NCI-H1417 (cell line): ENCODE measurements at places on chromosomes 1 and 21.

DNA sequence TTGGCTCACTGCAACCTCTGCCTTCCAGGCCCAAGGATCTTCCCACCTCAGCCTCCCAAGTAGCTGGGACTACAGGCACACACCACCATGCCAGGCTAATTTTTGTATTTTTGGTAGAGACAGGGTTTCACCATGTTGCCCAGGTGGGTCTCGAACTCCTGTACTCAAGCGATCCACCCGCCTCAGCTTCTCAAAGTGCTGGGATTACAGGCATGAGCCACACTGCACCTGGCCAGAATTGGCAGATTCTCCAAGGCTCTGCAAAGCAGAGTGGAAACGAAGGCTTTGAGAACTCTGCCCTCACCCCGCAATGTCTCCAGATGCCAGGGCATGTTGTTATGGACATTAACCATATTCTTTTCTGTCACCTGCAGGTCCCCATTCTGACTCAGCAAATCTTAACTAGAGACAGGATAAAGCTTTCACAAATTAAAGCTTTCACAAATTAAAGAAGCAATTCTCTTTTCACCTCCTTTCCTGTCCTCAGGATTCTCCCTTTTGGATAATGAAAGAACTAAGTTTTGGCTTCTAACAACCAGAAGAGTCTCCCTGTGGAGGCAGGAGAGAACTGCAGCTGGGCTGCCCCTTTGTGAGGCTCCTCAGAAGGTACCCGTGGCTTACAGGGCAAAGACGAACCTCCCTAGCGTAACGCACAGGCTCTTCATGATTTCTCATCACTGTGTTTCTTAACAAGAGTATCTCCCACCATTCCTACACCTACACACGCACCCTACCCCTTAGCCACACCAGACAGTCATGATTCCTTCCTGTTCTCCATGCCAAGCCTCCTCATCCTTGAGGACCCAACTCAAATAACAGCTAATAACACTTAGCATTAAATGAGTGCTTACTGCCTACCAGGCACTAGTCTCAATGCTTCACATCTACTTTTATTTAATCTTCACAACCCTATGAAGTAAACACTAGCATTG, 29.8 kb downstream of the GPA33 start:
- no peak for DNase-seq

DNA sequence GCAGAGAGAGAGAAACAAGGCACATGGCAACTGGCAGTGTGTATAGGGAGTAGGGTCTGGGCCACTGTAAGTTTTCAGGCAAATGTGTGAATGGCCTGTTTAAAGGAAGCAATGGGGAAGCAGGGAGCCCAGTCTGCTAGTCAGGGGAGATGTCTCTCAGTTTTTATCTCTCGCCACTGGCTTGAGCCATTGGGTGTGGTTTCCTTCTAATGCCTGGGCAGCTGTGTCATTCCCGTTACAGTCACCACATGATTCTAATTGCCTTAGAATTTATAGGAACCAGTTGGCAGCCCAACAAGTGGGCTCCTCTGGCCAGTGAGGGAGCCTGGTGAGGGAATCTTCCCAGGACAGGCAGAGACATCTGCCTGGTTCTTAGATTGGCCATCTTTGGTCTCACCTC, 182.4 kb downstream of the DISC1 start:
- no peak for DNase-seq

- DNase-seq = no peak
These were observed 519.2 kb downstream of the KIF26B start for GRCh38 chr1:245673881-245674414.

- no peak for DNase-seq
These were observed 100.1 kb upstream of the C1orf174 start for GRCh38 chr1:3999941-4000735.

DNA sequence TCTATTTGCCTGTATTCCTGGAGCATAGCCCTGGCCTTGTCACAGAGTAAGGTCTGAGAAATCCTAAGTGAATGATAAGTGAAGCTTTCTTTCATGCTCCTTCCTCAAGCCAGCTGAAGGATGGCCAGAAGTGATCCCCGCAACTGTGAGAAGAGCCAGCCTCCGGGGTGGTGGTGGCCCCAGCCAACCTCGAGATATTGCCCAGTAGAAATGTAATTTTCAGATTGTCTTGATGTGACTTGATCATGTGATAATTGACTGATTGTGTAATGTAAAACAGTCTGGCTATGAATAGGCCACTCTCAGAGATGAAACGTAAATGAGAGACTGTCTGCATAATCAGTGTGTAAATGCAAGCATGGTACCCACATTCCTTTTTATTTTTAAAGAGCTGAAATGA, 242.4 kb upstream of the CAMK1G start:
- DNase-seq = no peak

DNA sequence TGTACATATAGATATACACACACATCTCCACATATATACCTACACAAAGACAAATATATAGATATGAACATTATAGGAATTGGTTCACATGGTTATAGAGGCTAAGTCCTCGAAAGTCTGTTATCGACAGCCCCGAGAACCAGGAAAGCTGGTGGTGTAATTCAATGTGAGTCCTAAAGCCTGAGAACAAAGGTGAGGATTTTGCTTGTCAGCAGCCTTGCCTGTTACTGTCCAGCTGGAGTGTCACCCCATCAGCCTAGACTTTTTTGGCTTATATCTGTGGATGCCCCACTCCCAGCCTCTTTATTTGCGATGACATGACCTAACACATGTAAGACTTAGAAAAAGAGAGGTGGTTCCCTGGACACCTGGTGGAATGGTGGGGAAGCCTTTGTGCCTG, 97.0 kb downstream of the GIPC2 start:
- DNase-seq = no peak

GRCh38 chr21:39518847-39519210, 67.1 kb downstream of the SH3BGR start:
- DNase-seq = peak; percentile 53
